Astrocyte of the cerebellum (primary cell): ENCODE measurements at places on chromosomes 2 and 18.

- no peak for DNase-seq
Measured at GRCh38 chr2:217399291-217399690, 539.4 kb upstream of the TNP1 start.

GRCh38 chr2:134438371-134438770 lies 184.5 kb downstream of the MGAT5 start:
- DNase-seq = no peak

DNA sequence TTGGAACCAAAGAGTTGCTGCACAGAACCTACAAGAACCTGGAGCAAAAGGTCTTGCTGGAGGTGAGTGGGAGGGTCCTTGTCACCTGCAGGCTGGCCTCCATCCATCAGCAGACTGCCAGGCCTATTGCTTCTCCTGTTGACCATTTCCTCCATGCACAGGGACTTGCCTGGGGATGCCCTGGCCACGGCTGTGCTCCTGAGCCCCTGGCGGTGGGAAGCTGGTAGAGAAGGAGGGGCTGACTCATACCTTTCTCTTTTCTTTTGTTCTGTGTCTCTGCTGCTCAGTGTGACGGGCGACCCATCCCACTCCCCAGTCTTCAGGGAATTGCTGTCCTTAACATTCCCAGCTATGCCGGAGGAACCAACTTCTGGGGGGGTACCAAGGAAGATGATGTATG lies 102.6 kb downstream of the DGKD start:
- DNase-seq = no peak

DNA sequence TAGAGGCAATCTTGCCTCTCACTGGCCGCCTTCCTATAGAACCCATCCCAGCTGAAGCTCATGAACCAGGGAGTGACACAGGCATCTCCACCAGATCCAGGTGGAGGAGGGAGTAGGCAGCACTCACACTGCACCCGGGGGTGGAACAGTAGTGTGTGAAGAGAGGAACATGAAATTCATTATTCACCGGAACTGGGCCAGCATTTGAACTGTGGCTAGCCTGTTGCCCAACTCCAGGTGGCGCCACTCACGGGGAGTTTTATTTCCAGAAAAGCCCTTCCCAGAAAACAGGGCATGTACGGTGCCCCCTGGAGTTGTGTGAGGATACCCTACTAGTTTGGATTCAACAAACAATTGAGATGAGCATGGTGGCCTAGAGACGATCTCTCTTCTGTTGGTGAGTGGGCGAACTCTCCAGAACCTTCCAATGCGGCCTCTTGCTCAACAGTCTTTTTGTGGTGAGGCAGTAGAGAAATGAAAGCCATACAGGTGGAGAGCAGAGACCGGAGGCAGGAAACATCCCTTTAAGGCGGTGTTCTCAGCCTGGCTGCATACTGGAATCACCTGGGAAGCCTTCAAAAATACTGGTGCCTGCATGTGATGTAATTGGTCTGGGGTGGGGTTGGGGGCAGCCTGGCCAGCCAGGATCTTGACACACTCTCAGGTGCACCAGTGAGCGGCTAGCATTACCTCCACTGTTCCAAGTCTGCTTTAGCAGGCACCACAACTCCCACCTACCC lies 73.5 kb upstream of the NEDD4L start:
- no peak for DNase-seq
